ENCODE measurements at places on chromosomes 2 and 18. TPM values are rescaled to one million over a fixed set of nuclear protein-coding genes. Genes with fewer than 3 reads are reported as not detected.

DNA sequence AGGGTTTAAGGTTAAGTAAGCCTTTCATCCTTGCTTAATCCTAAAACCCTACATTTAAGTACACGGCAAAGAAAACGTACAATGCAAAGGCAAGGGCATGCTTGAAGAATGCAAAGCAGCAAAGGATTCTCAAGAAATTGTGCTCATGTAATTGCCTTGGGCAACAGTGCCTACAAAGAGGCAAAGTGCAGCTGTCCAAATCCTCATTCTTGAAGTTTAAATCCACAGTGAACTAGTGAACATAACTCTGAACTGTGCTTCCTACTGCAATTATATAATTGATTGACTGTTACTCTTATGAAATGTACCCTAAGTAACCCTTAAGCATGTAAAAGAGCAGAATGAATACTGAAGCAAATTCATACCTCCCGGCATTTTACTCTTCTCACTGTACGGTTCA, 85.4 kb downstream of the MAP3K20 start:
- H3K27me3 ChIP-seq, result no peaks in the 10 kb centered on the region
- no peaks in the 10 kb centered on the region for H3K36me3 ChIP-seq
- H3K27ac ChIP-seq, result peak overlapping the region; percentile 16
- DNase-seq, result no peak
- H3K4me3 ChIP-seq, result no peak overlapping the region

DNA sequence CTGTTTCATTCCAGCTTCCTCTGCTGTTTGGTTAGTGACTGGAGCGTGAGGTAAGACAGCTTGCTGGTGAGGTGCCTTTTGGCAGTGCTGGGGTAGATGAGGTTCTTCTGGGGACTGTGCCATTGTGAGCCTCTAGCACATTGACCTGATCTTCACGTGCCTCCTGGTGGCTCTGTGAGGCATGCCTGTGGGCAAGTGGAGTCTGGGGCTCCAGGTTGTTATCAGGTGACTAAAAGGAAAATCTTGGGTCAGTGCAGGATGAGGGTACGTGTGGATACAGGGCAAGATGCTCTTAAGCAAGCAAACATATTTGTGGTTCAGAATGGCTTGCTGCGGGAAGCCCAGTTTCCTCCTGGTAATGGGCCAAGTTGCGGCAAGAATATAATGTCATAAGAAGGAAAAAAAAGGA, 75.4 kb downstream of the FHOD3 start:
- H3K4me1 ChIP-seq, result peaks cover 49% of the 10 kb centered on the region
- H3K4me3 ChIP-seq, result no peak overlapping the region
- H3K27me3 ChIP-seq, result no peaks in the 10 kb centered on the region
- no peaks in the 10 kb centered on the region for H3K36me3 ChIP-seq
- DNase-seq, result no peak

- H3K27ac ChIP-seq, result no peak overlapping the region
- peaks cover 28% of the 10 kb centered on the region for H3K4me1 ChIP-seq
- H3K4me3 ChIP-seq, result no peak overlapping the region
- no peaks in the 10 kb centered on the region for H3K36me3 ChIP-seq
Observed at GRCh38 chr2:97745474-97746174, 32.2 kb downstream of the ZAP70 start.

DNA sequence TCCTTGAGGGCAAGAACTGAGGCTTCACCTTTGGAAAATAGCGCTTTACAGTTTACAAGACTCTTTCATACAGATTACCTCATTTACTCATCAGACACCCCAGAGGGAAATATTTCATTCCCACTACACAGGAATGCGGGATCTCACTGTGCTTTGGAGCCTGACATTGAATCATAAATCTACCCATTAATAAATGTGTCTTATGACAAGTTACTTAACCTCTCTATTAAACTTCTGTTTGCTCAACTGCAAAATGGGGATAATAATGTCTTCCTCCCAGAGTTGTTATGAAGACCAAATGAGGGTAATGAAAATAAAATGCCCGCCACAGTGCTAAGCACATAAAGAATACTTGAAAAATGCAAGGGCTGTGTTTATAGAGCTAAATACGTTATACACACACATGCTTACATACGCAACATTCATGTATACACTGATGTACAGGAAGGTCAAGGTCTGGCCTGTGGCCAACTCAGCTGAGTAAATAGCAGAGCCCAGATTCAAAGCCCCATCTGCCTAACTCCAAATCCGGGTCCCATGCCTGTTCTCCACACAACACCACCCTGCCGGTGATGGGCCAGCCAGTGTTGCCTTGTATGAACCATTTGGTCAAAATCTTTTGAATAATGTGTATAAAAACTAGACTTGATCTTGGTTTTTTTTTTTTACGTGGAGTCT, 77.8 kb upstream of the STPG4 start:
- no peak overlapping the region for H3K4me3 ChIP-seq
- H3K27ac ChIP-seq, result no peak overlapping the region
- DNase-seq, result no peak

DNA sequence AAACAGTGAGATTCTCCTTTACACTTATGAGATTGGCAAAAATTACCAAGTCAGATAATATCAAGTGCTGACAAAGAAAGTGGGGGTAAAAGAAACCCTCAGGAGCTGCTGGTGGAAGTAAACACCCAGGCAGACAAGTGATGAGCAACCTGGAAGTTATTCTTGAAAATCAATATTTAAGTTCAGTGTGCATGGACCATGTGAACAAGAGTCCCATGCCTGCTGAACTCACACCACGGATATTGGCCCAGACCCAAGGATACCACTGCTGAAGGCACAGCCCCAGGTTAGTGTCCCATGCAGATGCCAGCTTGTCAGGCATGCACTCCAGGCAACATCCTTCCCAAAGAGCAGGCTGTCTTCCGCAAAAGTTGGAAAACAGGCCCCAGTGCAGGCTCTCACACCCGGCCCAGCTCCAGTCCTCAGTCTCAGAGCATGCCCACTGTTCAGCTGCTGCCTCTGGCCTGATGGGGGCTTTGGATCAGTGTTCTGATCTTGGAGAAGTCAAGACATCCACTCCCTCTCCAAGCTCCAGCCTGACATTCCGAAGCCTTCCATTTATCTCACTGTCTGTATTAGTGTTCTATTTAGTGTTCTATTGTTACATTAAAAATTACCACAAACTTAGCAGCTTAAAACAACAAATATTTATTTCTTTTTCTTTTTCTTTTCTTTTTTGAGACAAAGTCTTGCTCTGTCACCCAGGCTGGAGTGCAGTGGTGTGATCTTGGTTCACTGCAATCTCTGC, 70.0 kb downstream of the HS1BP3 start:
- no peaks in the 10 kb centered on the region for H3K36me3 ChIP-seq
- peaks cover 73% of the 10 kb centered on the region for H3K4me1 ChIP-seq
- peak; percentile 5 for DNase-seq

- H3K27me3 ChIP-seq, result no peaks in the 10 kb centered on the region
- H3K4me3 ChIP-seq, result no peak overlapping the region
- peak overlapping the region; percentile 39 for H3K27ac ChIP-seq
- no peak for DNase-seq
- H3K36me3 ChIP-seq, result no peaks in the 10 kb centered on the region
- H3K4me1 ChIP-seq, result peaks cover 69% of the 10 kb centered on the region
Observed at GRCh38 chr2:12806549-12807242, 90.0 kb downstream of the TRIB2 start.

- peaks cover 17% of the 10 kb centered on the region for H3K4me1 ChIP-seq
- no peak for DNase-seq
- H3K27me3 ChIP-seq, result no peaks in the 10 kb centered on the region
- H3K27ac ChIP-seq, result no peak overlapping the region
- no peak overlapping the region for H3K4me3 ChIP-seq
Observed at GRCh38 chr2:68465081-68465916, 1.8 kb downstream of the FBXO48 start.

DNA sequence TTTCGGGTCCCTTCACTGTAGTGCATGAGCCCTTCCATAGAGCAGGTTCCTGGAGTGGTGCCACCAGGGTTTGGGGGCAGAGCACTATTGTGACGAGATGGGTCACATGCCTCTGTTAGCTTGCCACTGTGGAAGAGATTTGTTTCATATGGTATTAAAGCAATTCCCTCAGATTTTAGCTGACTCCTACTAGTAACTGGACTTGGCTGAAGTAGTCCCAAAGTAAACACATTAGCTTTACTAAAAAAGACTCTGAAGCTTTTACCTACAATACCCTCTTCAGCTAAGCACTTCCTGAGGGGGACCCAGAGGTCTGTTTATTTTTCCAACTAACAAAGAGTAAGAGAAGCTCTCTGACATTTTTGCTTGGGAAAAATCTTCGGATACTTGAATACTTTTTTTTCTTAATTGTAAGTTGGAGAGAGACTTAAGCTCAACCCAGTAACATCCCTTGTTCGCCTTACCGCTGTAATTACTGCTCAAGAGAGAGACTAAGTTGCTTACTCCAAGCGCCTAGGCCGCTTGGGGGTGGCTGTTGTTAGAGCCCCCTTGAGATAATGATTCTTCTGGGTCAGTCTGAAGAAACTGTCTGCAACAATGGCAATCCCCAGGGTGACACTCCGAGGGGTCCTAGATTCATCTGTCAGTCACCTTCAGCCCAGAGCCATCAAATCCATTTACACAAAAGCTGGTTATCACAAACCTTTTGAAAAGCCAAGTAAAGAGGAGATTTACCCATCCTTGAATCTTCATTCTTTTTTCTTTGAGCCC, 177.4 kb downstream of the FIGN start:
- no peak for DNase-seq
- no peak overlapping the region for H3K27ac ChIP-seq
- no peak overlapping the region for H3K4me3 ChIP-seq

- no peak overlapping the region for H3K4me3 ChIP-seq
- no peaks in the 10 kb centered on the region for H3K36me3 ChIP-seq
- H3K27me3 ChIP-seq, result no peaks in the 10 kb centered on the region
- no peak for DNase-seq
- H3K4me1 ChIP-seq, result no peaks in the 10 kb centered on the region
Observed at GRCh38 chr2:177529166-177529565, 136.6 kb downstream of the AGPS start.

- H3K4me1 ChIP-seq, result peaks cover 36% of the 10 kb centered on the region
- no peaks in the 10 kb centered on the region for H3K27me3 ChIP-seq
- no peaks in the 10 kb centered on the region for H3K36me3 ChIP-seq
- DNase-seq, result no peak
- H3K4me3 ChIP-seq, result peak overlapping the region; percentile 96
- H3K27ac ChIP-seq, result peak overlapping the region; percentile 93
Observed at GRCh38 chr2:230714136-230714480, 1.5 kb downstream of the CAB39 start.

DNA sequence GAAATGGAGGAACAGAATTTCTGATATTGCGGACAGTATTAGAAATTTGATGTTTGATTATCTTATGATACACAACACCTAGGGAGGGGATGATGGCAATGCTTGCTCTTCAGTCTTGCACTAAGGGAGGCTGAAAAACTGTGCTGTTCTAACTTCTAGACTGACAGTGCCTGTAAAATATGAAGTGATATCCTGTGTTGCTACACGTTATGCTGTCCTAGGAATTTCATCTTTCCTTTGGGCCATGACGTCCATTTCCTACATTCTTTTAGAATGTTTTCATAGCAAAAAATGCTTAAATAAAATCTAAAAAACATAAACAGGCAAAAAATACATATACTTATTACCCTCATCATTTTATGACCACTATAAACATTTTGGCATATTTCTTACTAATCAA, 55.3 kb downstream of the OSBPL1A start:
- no peak overlapping the region for H3K27ac ChIP-seq
- H3K4me1 ChIP-seq, result no peaks in the 10 kb centered on the region
- H3K4me3 ChIP-seq, result no peak overlapping the region

GRCh38 chr2:172561270-172561669, 5.4 kb downstream of the PDK1 start:
- H3K4me3 ChIP-seq, result no peak overlapping the region
- DNase-seq, result no peak

DNA sequence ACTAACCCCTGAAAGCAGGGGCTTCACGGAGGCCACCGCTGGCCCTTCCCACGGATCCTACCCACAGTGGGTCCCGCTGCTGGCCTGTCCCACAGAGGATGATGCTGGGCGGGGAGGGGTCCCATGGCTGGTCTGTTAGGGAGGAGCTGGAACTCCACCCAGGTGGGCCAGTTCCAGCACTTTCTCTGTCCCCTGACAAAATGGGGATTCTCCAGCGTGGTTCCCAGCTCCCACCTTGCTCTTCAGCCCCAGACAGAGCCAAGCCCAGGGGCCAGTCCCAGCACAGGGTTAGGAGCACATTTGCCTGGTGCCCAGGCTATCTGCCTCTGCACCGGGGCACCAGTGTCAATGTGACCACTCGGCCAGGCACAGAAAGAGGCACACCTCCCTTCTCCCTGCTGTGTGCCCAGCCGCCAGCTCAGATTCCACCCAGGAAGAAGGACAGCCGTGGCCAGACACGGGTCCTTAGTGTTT, 50.0 kb downstream of the ANKMY1 start:
- no peaks in the 10 kb centered on the region for H3K4me1 ChIP-seq
- H3K27ac ChIP-seq, result no peak overlapping the region
- DNase-seq, result no peak

DNA sequence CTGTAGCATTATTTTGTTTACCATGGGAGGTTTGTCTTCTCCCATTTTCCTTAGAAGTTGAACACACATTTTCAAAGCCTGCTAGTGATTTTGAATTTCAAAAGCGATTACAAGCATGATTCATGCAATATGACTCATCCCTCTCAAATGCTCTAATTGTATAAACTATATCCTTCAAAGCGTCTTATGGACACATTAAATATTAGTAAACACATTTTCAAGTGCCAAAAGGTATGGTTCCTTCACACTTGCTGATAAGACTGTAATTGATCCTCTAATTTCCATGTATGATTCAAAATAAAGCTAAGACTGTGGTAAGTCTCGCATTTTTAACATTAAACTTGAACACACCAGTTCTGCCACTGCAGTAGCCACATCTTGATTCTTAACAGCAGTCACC, 512.9 kb downstream of the LRRTM4 start:
- no peak for DNase-seq
- H3K27ac ChIP-seq, result no peak overlapping the region

DNA sequence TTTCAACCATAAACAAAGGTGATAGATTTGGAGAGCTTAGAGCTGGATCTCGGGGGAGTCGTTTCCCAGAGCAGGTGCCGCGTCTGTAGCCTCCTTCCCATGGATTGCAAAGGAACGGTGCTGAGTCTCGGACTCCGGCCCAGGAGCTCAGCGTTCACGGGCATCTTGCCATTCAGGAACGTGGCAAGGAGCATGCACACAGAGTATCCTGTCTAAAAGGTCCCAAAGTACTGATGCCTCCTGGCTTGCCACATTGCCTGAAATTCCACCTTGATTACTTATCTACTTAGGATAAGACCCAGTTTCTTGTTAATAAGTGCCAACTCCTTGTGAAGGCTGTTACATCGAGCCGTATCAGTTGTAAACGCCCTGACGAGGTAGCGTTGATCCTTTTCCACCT, 197.8 kb upstream of the MYT1L start:
- H3K36me3 ChIP-seq, result no peaks in the 10 kb centered on the region
- H3K27ac ChIP-seq, result no peak overlapping the region
- no peak overlapping the region for H3K4me3 ChIP-seq
- no peaks in the 10 kb centered on the region for H3K4me1 ChIP-seq

The MMADHC gene
- 119 TPM for polyA plus RNA-seq

The HES6 gene
- 6.9 TPM for polyA plus RNA-seq
